ENCODE measurements at places on chromosomes 6 and 20.

GRCh38 chr6:52136055-52136454 lies 48.6 kb upstream of the PKHD1 start:
- no peak overlapping the region for H3K27ac ChIP-seq
- H3K4me3 ChIP-seq = no peak overlapping the region
- H3K36me3 ChIP-seq = no peaks in the 10 kb centered on the region
- peaks cover 3% of the 10 kb centered on the region for H3K27me3 ChIP-seq
- H3K4me1 ChIP-seq = no peaks in the 10 kb centered on the region

DNA sequence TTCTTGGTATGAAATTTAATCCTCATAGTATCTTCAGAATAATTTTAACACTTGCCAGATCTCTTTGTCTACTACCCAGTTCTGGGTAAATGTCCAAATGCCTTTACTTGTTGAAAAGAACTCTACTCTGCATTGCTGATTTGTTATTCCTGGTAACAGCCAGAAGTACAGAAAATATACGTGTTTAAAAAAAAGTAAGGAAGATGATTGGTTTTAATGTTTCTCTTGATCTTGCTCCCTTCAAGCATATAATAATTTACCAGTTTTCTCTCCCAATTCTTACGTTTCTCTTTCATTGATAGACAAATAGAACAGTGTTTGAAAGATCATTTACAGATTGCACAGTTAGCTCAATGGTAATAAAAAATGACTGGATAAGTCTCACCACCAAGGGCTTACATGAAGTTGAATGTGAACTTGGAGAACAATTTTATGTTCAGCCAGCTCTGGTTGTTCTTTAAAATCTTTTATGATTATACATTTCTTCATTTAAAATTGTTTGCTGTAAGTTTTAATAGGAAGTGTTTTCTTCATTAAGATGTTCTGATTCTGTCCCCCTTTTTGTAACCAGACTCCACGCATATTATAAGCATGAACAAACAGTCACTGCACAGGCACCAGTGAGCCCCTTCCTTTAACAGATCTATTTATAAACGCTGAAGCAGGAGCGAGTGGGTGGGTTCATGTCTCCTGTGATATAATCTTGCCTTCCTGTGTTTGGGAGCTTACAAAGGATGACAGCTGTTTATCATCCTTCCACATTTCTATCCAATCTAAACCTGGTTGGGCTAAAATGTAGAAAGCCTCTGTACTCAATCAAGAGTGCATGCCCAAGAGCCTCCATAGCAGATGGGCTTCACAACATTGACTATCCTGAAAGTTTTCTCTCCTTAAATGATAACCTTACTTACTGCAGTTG lies 299.5 kb downstream of the PRL start:
- no peaks in the 10 kb centered on the region for H3K36me3 ChIP-seq
- no peak for DNase-seq
- no peak overlapping the region for H3K27ac ChIP-seq
- H3K4me3 ChIP-seq = no peak overlapping the region

DNA sequence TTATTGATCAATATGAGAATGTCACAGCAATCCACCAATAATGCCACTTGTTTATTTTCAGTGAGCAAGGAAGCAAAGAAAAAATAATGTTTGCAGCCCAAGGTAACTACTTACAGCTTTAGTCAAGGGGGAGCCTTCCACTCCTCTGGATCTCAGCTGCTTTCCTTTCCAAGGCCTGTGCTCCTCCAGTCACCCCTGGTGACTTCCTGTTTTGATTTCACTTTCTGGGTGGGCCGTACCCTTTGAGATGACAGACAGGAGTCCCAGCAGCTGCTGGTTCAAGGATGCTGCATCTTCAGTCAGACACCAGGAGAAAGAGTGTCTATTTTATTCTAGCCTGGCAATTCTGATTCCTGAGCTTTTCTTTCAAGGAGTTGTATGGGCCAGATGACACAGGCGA lies 5.6 kb upstream of the VNN2 start:
- no peaks in the 10 kb centered on the region for H3K4me1 ChIP-seq
- no peak overlapping the region for H3K4me3 ChIP-seq
- no peak for DNase-seq
- H3K27ac ChIP-seq = no peak overlapping the region
- H3K27me3 ChIP-seq = no peaks in the 10 kb centered on the region
- no peaks in the 10 kb centered on the region for H3K36me3 ChIP-seq

DNA sequence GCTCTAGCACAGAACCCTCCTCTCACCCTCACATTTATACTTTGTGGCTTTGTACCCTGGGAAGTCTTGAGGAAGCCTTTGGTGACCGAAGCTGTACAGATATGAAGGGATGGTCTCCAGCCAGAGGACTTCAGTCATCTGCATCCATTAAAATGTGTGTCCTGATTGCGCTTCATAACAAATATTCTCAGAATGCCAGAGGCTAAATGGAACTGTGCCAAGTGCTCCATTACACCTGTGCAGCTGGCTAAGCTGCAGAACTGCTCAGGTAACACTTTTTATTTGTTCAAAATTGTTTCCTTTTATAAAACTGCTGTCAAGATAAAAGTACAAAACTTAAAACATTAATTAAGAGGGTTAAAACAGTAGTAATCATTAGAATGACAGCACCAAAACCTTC lies 22.3 kb downstream of the TPBG start:
- H3K4me1 ChIP-seq = peaks cover 6% of the 10 kb centered on the region
- no peaks in the 10 kb centered on the region for H3K36me3 ChIP-seq
- no peak for DNase-seq
- H3K4me3 ChIP-seq = no peak overlapping the region

DNA sequence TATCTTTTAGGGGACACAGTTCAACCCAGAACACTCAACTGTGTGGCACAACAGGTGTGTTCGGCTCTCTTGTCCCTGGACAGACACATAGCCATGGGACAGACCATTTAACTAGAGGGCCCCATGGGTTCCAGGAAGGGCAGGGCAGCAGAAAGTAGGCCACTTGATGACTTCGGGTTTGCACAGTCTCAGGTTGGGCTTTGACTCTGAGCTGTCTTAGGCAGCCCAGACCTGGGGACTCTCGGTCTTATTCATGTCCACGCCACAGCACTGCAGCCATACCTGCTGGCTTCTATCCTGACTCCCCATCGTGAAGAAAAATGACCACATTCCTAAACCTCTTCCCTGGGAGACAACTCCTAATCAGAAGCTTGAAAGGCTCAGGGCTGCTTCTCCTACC lies 146.1 kb upstream of the AKAP12 start:
- no peaks in the 10 kb centered on the region for H3K27me3 ChIP-seq
- H3K4me3 ChIP-seq = no peak overlapping the region
- peaks cover 8% of the 10 kb centered on the region for H3K4me1 ChIP-seq
- H3K36me3 ChIP-seq = peaks cover 27% of the 10 kb centered on the region

GRCh38 chr6:31450751-31451150 lies 47.2 kb upstream of the MICB start:
- no peak overlapping the region for H3K4me3 ChIP-seq
- H3K36me3 ChIP-seq = no peaks in the 10 kb centered on the region
- H3K27me3 ChIP-seq = peaks cover 35% of the 10 kb centered on the region
- H3K4me1 ChIP-seq = no peaks in the 10 kb centered on the region

All from neural crest cell (in vitro differentiated cells).